Fibroblast of the aortic adventitia (primary cell): ENCODE measurements at places on chromosomes 6 and 20. TPM values are rescaled to one million over a fixed set of nuclear protein-coding genes. Genes with fewer than 3 reads are reported as not detected.

GRCh38 chr20:62760471-62760855, 35.8 kb upstream of the MRGBP start:
- no peak for DNase-seq

- DNase-seq: peak; percentile 54
These were observed 24.4 kb downstream of the DCBLD1 start for GRCh38 chr6:117506907-117507306.

GRCh38 chr6:56528412-56528841, 114.3 kb downstream of the DST start:
- peak; percentile 90 for DNase-seq

GRCh38 chr6:69005199-69005598, 370.1 kb downstream of the ADGRB3 start:
- peak; percentile 40 for DNase-seq

GRCh38 chr6:135161411-135162395, 19.4 kb upstream of the MYB start:
- DNase-seq: no peak

DNA sequence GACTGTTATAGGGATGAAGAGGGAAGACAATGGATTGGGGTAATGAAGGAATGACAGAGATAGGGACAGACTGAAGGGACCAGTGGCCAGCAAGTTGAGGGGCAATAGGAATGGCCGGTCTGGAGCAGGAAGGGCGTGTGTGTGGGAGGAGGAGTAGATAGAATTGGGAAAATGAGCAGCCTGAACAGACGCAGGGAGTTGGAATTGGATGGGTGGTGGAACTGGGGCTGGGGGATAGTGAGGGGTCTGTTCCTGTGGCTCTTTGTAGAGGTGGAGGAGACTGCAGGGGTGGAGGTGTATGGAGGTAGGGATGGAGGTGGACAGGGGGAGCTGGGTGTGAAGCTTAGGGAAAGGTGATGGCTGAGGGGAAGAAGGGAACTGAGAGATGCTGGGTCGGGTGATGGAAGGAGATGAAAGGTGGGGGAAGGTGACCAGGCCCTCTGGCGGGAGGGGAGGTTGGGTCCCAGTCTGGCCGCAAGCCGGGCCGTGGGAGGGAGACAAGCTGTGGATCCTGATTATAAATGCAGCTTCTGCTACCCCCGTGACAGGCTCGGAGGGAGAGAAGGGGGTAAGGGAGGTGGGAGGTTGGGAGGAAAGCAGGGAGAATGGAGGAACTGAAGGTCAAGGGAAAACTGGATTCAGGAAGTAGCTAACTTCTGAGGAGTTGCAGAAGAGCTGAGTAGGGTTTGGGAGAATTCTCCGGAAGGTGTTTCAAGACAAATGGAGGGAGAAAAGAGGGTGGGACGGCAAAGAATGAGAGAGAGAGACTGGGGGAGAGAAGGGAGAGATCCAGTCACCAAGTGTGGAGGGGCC, 5.2 kb downstream of the SYNGAP1 start:
- no peak for DNase-seq

GRCh38 chr6:137727216-137727765, 139.8 kb upstream of the TNFAIP3 start:
- DNase-seq: peak; percentile 25

DNA sequence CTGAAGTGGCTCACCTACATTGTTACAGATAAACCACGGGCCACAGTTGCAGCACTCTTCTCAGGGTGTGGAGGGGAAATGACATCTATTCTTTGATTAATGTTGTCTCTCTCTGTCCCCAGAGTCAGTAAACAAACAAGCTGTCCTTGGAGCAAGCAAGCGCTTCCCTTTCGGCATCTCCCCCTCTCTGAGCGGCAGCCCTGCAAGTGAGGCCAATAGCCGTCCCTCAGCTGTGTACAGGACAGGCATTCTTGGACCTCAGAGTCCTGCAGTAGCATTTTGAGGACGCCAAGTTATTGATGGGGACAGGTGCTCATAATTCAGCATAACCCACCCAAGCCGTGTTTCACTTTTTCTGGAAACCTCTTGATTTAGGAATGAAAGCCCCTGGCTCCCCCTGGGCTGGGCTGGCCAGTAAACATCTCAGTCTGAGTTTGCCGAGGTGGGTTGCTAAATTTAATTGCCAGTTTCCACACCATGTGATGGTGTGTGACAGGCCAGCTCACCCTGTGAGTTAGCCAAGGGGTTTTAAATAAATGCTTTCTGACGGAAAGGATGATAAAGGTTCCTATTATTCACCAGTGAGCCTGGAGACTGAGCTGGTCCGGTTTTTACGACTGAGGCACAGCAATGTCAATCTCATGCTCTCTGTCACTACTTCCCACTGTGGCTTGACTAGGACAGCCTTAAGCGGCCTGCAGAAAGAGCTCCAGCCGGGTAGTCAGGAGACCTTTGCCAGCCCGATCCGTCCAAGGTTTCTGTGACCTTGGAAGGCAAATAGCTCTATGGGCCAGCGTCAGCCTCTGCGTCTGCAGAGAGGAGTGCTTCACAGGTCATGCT, 214.8 kb upstream of the RREB1 start:
- DNase-seq: no peak

GRCh38 chr6:64553249-64553786, 917.7 kb downstream of the PHF3 start:
- DNase-seq: no peak

- no peak for DNase-seq
These were observed 3.9 kb upstream of the GCM1 start for GRCh38 chr6:53152576-53152975.

Gene AFDN
- 29.2 and 136 TPM in 2 replicates for total RNA-seq

Gene PDCD2
- 65.1 and 104 TPM in 2 replicates for total RNA-seq

Gene CHD6
- 29.7 and 268 TPM in 2 replicates for total RNA-seq
